ENCODE measurements at places on chromosomes 4 and X.

- no peak for DNase-seq
Measured at GRCh38 chrX:51747671-51748070, 4.4 kb downstream of the GSPT2 start.

DNA sequence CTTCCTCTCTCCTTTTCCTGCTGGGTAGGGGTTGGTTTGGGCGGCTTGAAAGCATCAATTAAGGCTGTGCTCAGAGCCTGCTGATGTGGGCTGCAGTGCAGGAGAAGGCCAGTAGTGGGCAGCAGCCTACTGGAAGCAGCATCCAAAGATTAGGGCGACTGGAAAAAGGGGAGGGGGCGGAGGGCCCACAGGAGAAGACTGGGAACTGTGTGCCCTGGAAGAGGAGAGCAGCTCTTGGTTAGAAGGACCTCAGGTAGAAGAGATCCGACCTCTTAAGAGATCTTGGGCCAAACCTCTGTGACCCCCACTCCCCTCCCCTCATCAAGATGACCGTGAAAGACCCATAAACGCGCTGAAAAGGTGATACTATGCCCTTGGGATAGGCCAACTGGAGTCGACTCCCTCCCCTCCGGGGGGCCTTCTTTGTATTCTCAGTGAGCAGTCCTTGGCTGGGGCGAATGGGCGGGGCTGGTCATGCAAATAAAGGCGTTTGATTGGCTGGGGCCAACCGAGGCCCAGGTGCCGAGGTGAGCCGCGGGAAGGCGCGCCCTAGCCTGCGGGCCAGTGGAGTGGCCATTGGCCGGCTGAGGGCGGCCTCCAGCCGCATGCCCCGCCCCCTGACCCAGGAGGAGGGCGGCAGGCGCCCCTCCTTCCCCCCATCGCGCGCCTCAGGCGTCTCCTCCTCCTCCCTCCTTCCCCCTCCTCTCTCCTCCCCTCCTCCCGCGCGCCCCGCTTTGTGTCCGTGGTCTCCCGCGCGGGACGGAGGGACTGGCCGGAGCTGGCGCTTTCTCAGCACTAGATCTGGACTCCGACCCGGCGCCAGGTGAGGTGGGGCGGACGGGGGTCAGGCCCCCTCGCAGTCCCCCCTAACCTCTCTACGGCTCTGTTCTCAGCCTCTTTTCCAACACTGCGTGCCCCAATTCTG lies 10.1 kb downstream of the DLG3 start:
- DNase-seq: peak; percentile 89

DNA sequence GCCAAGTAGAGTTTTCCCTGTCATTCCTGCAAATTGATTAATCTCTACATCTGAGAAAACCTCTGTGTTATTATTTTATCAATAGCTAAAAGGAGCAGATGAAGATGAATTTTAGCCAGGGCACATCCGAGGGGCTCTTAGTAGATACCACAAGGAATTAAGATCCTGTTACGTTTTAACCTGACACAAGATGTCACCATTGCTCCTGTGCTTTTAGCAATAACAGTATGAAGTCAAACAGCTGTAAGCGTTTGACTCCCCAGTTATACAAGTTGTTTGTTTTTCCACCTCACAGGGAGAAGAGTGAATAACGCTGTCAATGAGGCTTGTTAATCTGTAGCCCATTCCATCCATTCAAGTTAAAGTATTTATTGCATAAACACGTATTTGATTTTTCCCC lies 76.0 kb upstream of the AP1S2 start:
- peak; percentile 75 for DNase-seq

GRCh38 chrX:49838374-49838773 lies 9.3 kb downstream of the PAGE4 start:
- peak; percentile 44 for DNase-seq

- peak; percentile 33 for DNase-seq
Measured at GRCh38 chr4:172270397-172270796, 457.2 kb downstream of the GALNTL6 start.

- no peak for DNase-seq
Measured at GRCh38 chr4:94352163-94352562, 9.5 kb upstream of the HPGDS start.

DNA sequence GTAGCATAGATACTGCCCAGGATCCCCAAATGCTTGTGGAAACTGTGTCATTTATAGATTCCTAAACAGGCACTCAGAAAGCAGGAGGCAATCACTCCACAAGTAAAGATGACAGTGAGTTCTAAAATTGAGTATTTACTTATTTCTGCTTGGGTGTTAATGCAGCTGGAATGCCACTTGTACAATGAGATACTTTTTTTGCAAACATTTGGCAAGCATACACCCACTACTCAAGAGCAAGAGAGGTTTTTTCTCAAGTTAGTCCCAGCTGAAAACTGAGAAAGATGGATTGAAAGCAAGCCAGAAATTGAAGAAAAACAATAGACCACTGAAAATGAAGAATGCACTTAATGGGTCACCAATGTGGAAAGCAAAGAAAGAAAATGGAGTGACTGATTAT lies 22.5 kb downstream of the GABRA3 start:
- DNase-seq: no peak

DNA sequence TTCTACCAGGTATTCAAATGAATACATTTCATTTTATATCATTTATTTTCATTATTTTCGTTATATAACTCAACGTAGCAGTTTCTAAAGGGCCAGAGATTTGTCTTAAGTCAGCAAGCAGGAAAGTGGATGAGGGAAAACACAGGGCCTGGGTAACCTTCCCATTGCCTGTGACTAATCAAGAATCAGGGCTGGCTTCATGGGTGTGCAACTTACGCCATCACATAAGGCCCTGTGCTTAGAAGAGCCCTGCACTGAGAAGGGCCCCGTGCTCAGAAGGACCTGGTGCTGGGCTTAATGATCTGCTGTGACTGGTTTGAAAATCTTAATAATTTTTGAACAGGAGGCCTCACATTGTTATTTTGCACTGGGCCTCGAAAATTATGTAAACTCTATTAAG lies 65.4 kb upstream of the FAM9C start:
- no peak for DNase-seq

DNA sequence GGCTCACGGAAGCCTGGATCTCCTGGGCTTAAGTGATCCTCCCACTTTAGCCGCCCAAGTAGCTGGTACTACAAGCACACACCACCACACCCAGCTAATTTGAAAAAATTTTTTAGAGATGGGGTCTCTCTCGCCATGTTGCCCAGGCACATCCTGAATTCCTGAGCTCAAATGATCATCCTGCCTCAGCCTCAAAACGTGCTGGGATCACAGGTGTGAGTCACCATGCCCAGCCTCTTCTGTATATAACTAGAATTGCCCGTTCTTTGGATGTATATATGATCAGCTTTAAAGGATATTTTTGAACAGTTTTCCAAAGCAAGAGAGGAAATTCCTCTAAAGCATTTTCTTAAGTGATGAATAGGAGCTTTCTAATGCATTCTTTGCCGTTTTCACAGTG lies 22.7 kb downstream of the ZFP42 start:
- DNase-seq: no peak

GRCh38 chr4:87044511-87045233 lies 109.9 kb downstream of the AFF1 start:
- DNase-seq: peak; percentile 95

- no peak for DNase-seq
Measured at GRCh38 chr4:158754385-158755180, 14.2 kb upstream of the FNIP2 start.

GRCh38 chrX:143095816-143096215 lies 70.1 kb downstream of the SPANXN4 start:
- DNase-seq: no peak

- DNase-seq: peak; percentile 3
Measured at GRCh38 chr4:84319124-84319523, 180.0 kb downstream of the NKX6-1 start.

GRCh38 chr4:158444621-158445020 lies 77.1 kb upstream of the RXFP1 start:
- DNase-seq: no peak

GRCh38 chr4:99002279-99002678 lies 6.8 kb downstream of the METAP1 start:
- no peak for DNase-seq

DNA sequence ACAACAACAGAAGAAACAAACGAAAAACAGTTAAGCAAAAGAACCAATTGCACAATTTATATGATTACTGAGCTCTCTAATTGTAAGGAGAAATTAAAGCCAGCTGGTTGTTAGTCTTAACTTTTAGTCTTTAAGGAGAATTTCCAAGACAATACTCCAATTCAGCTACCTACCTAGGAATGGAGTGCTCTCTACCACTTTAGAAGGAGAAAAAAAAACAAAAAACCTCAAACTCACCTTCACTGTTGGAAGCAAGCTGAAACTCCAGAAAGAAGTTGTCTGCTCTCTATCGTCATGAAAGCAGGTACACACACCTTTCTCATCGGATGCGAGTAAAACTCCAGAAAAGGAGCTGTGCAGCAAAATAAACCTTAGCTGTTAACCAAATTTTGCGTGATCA lies 86.1 kb upstream of the NPY2R start:
- no peak for DNase-seq

DNA sequence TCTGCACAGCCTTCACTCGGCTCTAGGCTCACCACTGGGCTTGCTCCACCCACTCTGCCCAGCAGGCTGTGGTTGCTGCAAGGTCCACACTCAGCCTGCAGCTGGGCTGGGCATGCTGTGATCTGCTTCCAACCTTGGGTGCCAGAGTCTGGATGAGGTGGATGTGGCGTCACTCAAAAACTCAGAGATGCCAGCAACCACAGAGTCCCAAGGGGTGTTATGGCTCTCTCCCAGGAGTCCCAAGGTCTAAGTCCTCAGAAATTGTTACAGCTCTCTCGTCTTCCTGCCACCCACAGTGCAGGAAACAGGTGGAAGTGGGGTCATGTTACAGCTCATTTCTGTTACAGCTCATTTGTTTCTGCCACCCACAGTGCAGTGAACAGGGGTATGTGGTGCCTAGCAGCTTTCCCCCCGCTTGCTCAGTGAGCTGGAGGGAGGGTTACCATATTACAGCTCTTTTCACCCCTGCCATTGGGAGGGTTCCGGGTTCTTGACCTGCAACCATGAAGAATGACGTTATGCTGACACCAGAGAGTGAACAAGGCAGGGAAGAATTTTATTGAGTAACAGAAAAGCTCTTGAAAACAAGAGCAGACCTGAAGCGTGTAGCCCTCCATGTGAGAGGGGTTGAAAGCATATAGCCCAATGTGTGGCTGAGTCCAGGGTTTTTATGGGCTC lies 893.9 kb downstream of the PCDH7 start:
- DNase-seq: peak; percentile 87

GRCh38 chrX:15173411-15173810 lies 96.5 kb downstream of the ASB9 start:
- DNase-seq: no peak

DNA sequence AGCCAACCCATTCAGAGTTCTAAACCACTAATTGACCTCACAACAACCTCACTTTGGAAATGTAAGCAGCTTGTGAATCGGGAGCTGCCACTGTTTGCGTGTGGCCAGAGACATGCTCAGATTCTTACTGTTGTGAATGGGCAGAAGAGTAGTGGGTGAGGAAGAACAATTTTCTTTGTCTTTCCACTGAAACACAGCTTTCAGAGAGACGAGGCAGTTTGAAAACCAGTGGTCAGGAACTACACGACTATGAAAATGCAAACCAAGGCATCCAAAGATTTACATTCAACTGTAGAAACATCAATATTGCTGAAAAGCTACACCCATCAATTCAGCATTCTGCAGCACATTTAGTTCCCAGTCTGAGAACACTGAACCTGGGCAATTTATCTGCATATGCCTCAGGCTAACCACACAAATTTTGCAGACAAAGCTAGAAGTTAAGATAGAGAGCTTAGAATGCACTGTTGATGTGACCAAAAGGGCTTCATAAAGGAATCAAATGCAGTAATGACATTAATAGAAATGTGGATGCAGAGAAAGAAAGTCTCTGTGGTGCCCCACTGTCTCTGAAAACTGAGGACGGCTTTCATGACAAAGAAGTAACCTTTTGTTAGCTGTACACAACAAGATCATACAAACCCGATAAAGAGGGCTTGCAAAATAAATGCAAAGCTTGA lies 134.3 kb downstream of the APBB2 start:
- DNase-seq: no peak

DNA sequence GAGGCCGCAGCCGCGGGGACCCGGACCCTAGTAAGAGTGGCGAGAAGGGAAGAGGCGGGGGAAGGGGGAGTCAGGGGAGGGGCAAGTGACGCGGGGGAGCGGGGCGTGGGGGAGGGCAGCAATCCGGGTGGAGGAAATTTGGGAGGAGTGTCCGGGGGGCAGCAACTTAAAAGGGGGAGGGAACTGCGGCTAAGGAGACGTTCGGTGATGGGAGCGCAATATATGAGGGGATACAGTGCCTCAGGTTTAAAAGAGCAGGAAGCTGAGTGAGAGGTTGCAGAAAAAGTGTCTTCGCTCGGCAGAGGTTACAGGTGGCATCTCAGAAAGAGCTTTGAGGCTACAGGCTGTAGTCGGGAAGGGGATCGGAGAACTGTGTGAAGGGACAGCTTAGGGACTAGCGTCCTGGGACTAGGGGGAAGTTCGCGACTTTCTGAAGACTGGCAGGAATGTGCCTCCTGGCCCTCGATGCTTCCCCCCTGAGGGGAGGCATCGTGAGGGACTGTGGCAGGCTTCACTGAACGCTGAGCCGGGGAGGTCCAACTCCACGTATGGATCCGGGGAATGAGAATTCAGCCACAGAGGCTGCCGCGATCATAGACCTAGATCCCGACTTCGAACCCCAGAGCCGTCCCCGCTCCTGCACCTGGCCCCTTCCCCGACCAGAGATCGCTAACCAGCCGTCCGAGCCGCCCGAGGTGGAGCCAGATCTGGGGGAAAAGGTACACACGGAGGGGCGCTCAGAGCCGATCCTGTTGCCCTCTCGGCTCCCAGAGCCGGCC lies 519 bp downstream of the FOXO4 start:
- DNase-seq: peak; percentile 34

- DNase-seq: no peak
Measured at GRCh38 chr4:156528216-156528615, 443.4 kb downstream of the PDGFC start.

GRCh38 chr4:6347511-6348045 lies 77.9 kb downstream of the WFS1 start:
- DNase-seq: no peak

DNA sequence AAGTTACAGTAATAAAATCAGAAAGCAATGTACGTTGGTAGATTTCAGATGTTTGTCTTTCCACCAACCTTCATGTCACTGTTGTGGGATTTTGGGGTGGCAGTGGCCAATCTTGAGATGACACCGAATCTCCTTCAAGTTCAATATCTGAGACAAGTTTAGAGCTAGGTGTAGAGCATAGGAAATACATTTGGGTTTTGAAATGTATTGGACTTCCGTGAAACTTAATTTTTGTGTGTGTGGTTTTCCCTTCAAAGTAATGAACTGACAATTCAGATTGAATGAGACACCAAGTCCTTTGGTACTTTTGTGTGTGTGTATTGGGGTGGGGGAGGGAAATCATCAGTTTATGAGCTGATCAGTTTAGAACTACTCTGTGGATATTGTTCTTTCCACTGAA lies 1.8 kb downstream of the WDR44 start:
- no peak for DNase-seq

GRCh38 chr4:43339435-43339834 lies 446.9 kb downstream of the GRXCR1 start:
- DNase-seq: peak; percentile 81

- no peak for DNase-seq
Measured at GRCh38 chr4:86653237-86653865, 59.2 kb downstream of the PTPN13 start.

- peak; percentile 81 for DNase-seq
Measured at GRCh38 chrX:68929332-68930150, 100.7 kb downstream of the EFNB1 start.
